ENCODE measurements at places on chromosomes 2 and 18.

DNA sequence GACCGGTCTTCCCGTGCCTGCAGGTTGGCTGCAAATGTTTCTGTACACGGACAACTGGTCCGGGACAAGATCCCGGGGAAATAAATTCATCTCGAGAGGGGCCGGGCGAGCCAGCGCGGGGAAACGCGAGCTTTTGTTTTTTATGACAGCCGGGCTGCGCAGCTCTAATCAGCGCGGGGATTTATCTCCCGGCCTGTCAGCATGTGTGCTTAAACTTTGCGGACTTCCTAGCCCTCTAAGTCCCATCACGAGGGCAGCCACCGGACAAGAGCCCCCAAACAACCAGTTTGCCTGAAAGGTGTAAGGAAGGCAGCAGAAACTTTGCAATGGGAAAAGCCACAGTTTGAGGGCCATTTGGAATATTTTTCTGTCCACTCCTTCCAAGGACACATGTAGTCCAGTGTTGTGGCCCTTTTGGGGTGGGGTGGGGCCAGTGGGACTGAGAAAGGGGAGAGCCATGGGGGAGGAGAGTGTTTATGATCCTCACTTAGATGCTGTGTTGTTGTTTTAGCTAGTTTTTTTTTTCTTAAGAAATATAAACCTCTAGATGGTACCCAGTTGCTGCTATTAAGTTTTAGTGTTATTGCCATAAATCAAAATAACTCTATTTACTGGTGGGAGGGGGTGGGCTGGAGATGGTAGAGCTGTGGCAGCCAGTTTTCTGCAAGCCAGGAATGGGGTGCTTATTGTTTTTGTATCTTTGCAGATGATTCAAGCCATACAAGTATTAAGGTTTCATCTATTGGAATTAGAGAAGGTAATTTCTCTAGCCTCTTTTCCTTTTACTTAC lies 6.0 kb downstream of the MEIS1 start:
- peak; percentile 68 for DNase-seq

- DNase-seq = no peak
Measured at GRCh38 chr2:45871541-45871940, 220.1 kb downstream of the PRKCE start.

DNA sequence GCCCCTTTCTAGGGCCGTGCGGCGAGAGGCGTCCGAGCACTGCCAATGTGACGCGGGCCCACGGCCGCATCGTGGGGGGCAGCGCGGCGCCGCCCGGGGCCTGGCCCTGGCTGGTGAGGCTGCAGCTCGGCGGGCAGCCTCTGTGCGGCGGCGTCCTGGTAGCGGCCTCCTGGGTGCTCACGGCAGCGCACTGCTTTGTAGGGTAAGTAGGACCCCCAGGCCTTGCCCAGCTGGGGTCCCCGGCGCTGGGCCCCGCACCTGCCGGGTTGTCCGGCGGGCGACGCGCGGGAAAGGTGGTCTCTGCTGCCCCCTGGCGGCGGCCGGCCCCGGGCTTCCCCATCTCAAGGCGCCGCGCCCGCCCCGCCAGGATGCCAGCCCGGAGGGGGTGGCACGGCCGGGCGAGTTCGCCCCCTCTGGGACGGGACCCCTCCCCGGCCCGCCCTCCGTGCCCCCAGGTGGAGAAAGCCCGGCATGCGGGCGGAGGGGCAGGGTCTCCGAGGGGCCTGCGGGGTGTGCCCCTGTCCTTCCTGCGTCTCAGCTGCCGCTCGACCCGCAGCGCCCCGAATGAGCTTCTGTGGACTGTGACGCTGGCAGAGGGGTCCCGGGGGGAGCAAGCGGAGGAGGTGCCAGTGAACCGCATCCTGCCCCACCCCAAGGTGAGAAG lies 1.9 kb downstream of the PRSS56 start:
- no peak for DNase-seq

GRCh38 chr18:79218605-79219190 lies 149.5 kb downstream of the ATP9B start:
- no peak for DNase-seq

DNA sequence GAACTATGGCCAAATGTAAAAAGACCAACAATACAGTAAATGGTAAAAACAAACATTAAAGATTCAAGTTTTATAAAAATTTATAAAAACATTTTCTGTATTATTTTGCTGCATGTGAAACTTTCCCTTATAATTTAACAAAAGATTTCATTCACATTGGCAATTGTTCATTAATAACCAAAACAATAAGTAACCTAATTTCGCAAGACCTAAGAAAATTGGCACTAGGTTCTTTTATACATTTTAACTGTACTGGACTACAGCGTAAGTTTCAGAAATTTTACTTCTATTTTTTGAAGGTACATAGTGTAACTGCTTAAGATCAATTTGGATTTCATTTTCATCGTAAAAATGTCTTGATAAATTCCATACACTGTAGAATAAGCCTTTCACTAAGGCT lies 77.2 kb downstream of the FANCL start:
- no peak for DNase-seq

GRCh38 chr2:210072922-210073509 lies 70.6 kb downstream of the RPE start:
- peak; percentile 49 for DNase-seq

- DNase-seq = no peak
Measured at GRCh38 chr18:70998490-70998889, 709.6 kb downstream of the SOCS6 start.

DNA sequence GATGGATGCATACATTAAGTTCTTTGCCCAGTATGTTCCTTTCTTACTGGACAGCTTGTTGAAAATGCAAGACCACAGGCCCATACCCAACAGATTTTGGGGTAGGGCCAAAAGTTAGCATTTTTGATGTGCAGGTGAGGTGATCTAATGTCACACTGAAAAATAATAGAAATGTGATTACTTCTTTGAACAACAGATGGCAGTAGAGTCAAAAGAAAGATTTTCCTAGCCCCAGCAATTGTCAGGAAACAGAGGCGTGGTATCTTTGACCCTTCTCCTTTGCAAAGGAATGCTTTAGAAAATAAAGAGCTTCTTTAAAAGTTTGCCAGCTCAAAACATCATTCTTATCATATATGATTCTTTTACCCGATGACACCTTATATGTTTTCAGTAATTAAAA lies 343.6 kb upstream of the SYT4 start:
- DNase-seq = peak; percentile 41

GRCh38 chr18:36620788-36621187 lies 208.0 kb downstream of the TPGS2 start:
- DNase-seq = peak; percentile 34

- DNase-seq = no peak
Measured at GRCh38 chr2:172545408-172546075, 10.3 kb upstream of the PDK1 start.

DNA sequence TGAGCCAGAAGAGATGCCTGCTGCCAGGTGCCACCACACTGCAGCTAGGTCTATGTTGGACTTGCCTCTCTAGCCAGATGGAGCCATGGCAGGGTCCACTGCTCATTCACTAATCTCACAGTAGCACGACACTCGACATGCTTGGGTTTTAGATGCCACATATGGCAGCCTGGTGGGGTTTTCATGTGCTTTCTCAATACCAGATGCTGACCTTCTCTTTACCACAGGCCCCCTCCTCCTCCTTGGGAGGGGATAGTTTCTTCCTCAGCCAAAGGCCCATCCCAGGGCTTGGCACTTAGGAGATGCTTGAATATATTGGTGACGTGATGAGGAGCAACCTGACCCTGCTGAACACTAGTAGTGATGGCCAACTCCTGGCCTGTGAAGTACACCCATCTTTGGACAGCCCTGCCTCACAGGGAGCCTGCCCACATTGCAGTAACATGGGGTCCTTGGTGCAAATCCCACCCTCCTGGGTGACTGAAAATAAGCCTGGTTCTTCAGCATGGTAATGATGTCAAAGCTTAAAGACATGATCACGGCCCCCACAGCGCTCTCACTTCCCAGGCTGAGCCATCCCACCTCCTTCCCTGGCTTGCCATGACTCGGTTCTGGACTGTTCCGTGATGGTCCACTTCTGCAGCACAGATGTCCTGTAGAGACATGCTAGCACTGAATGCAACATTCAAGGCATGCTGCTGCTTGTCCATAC lies 227.5 kb downstream of the SH3RF3 start:
- DNase-seq = no peak

- peak; percentile 76 for DNase-seq
Measured at GRCh38 chr2:134193006-134193405, 60.9 kb upstream of the MGAT5 start.

- no peak for DNase-seq
Measured at GRCh38 chr2:136151021-136151971, 33.3 kb upstream of the CXCR4 start.

GRCh38 chr2:215419113-215419512 lies 16.8 kb downstream of the FN1 start:
- DNase-seq = no peak

DNA sequence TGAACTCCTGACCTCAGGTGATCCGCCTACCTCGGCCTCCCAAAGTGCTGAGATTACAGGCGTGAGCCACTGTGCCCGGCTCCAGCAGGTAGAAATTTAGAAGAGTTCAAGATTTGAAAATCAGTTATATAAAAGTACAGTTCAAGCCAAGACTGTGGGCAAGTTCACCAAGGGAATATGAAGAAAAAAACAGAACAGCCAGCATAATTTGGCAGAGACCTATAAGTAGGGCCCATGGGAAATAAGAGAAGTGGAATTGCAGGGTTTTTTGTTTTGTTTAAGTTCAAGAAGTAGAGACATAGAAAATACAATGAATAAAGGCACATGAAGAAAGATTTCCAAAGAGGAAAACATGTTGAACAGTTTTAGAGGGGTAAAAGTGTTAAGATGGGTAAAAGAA lies 57.9 kb downstream of the BAZ2B start:
- peak; percentile 4 for DNase-seq
